ENCODE measurements at places on chromosomes 2 and 18.

GRCh38 chr2:226583715-226584114, 215.9 kb downstream of the IRS1 start:
- no peak for DNase-seq

DNA sequence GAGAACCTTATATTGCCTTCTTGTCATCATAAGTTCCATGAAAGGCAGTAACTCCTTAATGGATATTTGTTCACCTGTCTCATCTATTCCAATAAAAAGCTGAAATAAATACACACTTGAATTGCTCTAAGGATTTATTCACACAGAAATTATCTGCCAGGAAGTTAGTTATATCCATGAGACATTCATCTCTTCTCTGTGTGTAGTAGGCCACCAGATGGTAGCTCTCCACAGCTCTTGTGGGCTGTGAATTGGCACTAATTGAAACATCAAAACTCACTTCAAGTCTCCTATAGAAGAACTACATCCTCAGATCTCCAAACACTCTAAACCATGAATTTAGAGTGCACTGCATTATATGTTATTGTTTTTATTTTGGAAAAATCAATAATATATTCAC, 189.6 kb downstream of the DSC3 start:
- DNase-seq, result no peak

DNA sequence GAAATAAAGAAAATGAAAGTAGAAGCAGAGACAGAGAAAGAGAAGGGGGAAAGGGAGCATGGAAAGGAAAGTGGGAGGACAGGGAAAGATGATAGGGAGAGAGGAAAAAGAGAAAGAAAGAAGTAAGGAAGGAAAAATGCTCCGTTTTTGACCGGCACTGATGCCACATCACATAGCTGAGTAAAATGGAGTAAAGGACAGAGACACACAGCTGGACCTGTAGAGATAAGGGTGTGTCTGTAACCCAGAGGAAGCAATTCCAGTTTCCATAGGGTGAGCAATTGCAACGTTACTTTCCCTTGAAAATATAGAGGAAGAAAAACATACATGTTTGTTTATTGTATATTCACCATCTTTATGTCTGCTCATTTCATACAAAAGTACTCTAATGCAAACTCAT, 1866.9 kb upstream of the PIK3C3 start:
- no peak for DNase-seq

DNA sequence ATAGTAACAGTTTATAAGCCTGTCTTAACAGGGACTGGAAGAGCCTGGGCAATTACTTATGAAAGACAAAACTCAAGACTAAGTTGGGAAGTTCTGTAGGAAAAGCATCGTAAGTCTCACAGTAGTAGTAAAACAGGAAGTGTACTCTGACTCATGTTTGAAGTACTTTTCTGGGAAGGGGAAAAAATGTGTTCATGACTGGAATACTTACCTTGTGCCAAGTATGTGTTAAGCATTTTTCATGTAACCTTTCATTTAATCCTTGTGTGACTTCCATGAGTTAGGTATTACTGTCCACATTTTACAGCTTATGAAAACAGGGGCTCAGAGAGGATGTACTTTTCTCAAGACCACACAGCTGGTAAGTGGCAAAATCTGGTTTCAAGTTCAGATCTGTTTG, 13.7 kb upstream of the SKOR2 start:
- DNase-seq, result no peak

- DNase-seq, result no peak
These were observed 103.1 kb downstream of the INO80D start for GRCh38 chr2:205982776-205983327.

DNA sequence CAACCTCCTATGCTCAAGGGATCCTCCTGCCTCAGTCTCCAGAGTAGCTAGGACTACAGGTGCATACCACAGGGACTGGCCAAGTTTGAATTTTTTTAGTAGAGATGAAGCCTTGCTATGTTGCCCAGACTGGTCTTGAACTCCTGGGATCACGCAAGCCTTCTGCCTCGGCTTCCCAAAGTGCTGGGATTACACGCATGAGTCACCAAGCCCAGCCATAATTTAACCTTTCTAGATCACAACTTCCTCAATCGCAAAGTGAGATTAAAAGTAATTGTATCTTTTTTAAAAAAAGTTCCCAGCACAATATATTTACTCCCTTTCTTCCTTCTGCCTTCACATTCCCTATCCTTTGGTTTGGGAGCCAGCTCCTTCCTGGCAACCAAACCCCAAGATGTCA, 5.8 kb upstream of the PPP1CB start:
- DNase-seq, result no peak

GRCh38 chr2:163474889-163475288, 260.9 kb downstream of the FIGN start:
- no peak for DNase-seq

- DNase-seq, result no peak
These were observed 104.5 kb downstream of the TDRD15 start for GRCh38 chr2:21228041-21228895.

DNA sequence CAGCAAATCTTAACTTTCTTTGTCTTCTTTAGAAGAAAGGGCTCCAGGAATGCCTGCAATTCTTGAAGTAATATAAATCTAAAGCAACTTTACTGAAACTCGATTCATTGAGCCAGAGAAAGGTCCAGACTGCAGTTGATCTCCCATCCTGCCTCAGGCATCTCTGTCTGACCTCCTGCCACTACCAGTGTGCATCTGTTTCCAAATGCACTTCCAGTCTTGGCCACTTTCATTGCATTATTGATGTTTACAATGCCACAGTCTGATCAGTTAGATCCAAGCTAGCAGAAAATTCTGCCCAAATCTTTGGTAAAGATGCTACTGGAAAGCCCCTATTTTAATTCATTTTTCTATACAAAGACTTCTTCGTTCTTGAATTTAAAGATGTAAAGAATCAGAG, 158.0 kb downstream of the RAPGEF4 start:
- no peak for DNase-seq

- no peak for DNase-seq
These were observed 175.7 kb downstream of the ICOS start for GRCh38 chr2:204112084-204112770.

GRCh38 chr2:132446444-132446843, 29.8 kb downstream of the GPR39 start:
- DNase-seq, result no peak

DNA sequence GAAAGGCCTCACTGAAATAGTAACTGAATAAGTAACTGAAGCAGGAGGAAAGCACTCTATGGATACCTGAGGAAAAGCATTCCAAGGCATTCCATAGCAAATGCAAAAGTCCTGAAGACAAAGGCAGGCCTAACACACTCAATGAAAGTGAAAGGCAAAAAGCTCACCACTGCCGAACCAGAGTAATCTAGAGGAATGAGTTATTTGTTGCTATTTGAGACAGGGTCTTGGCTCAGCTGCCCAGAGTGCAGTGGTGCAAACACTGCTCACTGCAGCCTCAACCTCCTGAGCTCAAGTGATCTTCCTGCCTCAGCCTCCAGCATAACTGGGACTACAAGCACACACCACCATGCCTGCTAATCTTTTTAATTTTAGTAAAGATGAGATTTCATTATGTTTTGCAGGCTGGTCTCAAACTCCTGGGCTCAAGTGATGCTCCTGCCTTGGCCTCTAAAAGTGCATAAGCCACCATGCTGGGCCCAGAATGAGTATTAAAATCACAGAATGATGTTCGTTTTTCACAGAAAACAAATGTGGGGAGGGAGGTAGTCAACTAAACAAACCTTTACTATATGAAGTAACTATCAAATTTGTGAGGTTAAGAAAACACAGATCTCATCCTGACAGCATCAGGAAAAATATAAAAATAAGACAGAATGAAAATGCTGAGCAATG, 17.9 kb downstream of the PIAS2 start:
- DNase-seq, result no peak

DNA sequence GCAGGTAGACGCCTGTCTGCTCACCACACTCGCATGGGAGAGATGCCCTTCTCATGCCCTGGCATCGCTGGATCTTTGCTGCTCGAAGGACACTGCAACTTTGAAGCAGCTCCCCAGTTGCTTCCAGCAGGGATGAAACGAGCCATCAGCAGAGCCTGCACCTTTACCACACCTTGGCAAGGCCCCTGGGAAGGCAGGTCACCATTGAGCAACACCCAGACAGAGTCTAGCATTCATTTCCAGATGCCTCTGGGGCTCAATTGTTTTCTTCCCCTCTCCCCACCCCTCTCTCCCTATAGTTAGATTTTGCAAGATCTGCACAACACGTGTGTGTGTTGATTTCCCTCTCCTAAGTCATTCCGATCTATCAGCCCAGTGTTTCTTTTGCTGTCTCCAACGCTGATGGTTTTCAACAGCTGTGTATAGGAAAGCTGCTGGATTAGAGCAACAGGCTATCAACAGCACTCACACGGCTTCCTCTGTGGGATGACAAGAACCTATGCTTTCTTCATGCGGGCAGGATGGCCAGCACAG, 25.6 kb upstream of the INHBB start:
- DNase-seq, result no peak

DNA sequence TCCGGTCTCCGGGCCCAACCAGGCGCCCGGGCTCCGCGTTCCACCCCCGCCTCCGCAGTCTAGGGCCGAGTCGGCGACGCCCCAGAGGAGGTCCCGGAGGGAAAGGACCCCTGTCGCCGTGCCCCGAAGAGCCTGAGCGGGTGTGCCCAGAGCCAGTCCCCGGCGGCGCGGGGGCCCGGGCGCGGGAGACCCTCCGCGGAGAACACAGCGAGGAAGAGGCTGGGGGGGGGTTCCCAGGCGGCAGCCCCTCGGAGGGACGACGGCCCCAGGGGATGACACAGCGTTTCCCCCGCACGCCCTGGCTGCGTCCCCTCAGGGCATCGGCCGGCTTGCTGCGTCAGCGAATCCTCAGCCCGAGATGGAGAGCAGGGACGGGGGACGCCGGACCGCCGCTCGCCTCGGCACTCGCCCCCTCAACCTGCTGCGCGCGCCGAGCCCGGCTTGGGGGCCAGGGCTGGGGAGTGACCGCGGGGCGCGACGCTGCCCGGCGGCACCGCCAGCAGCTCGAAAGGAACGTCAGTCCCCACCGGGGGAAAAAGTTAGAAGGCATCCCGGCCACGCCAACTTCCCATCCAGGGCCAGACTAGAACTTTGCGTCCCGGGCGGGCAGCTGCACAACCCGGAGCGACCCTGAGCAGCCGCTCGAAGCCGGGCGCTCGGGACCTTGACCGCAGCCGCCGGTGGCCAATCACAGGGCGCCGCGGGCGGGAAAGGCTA, 711 bp downstream of the SFXN5 start:
- DNase-seq, result no peak

- no peak for DNase-seq
These were observed 4.8 kb upstream of the SLC38A11 start for GRCh38 chr2:164960159-164960558.

- DNase-seq, result no peak
These were observed 416.8 kb downstream of the FIGN start for GRCh38 chr2:163319006-163319405.

DNA sequence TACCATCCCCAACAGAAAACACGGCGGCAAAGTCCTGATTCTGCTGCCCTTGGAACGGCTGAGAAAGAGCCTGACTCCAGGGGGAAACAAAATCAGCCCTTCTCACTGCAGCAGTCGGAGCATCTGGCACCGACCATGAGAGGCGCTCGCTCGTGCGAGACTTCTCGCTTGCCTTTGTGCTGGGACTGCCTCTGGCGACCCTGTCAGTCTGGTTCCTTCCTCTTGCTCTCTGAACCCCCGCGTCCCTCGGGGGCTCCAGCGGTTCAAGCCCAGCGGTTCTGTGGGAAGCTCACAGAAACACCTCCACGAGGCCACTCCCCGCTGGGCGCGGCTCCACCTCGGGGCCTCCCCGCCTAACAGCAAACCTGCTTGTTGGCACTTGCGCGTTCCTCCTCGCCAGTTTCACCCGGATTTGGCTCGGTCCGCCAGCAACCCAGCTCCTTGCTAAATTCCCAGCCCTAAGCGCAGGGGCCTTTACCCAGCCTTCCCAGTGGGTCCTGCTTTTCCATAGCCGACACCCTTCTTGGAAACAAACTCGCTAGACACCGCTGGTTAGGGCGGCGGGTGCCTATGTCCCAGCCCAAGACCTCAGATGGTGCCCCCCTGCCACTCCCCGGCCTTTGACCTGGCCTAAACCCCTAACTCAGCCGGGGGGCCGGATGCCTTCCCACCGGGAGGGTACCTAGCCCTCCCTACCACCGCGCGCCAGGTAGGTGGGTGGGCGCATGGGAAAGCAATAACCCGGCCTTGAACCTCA, 2.2 kb downstream of the RND3 start:
- DNase-seq, result no peak

DNA sequence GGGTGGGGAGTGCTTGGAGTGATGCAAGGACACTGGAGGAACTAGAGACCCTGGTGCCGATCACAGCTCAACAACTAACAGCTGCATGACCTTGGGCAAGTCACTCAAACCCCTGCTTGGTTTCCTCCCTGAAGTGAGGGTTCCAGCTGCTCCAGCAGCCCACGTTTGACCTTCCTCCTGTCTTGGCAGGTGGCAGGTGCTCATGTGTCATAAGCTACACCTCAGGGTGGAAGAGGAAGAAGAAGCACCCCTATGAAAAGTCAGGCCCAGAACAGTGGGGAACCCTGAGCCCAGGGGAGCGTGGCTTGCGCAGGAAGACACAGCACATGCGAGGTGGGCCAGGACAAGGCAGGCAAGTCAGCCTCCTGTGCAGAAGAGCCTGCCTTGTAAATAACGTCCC, 42.4 kb downstream of the MRPL35 start:
- no peak for DNase-seq

DNA sequence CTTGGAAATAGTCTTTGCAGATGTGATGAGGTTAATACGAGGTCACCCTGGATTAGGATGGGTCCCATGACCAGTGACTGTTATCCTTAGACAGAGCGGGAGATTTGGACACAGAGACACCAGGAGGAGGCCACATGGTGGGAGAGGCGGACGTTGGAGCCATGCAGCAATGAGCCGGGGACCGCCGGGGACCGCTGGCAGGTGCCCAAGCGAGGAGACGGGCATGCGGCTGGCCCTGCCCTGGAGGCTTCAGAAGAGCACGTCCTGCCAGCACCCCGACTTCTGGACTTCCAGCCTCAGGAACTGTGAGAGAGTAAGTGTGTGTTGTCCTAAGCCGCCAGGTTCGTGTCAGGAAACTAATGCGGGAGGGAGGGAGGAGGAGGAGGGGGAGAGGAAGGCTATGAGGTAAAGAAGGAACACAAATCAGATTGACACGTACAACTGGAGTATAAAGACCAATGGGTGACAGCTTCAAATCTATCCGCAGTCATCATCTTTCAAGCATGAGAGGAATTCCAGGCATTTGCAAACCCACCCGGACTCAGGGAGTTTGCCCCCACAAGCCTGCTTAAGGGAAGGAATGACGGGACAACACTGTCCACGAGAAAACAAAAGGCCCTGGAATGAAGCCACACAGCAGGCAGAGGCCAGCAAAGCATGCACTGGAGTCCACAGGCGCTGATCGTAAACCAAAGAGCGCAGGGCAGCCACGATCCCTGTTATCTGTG, 11.6 kb upstream of the BOK start:
- DNase-seq, result no peak

GRCh38 chr2:85806358-85807118, 52.7 kb downstream of the ATOH8 start:
- no peak for DNase-seq

DNA sequence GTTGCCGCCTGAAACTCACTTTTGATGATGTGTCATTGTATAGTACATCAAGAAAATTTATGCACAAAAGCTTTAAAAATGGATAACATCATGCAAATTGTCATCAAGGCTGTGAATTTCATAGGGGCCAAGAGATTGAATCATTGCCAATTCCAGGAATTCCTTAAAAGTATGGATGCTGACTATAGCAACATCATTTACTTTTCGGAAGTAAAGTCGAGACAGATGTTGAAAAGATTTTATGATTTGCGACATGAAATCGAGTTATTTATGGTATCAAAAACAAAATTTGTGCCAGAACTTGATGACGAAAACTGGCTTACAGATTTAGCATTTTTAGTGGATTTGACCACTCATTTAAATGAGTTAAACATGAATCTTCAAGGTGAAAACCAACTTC, 56.3 kb downstream of the ASB1 start:
- DNase-seq, result no peak

- no peak for DNase-seq
These were observed 34.5 kb downstream of the SLC4A3 start for GRCh38 chr2:219661955-219662395.

Measured in stimulated activated CD4-positive, alpha-beta T cell treated with anti-CD3 and anti-CD28 coated beads, Interleukin-15, amount 100 ng/mL, for 1 hour (primary cell).